Psoas muscle (tissue), 8 donors: ENCODE measurements at places on chromosomes 11 and 22.

DNA sequence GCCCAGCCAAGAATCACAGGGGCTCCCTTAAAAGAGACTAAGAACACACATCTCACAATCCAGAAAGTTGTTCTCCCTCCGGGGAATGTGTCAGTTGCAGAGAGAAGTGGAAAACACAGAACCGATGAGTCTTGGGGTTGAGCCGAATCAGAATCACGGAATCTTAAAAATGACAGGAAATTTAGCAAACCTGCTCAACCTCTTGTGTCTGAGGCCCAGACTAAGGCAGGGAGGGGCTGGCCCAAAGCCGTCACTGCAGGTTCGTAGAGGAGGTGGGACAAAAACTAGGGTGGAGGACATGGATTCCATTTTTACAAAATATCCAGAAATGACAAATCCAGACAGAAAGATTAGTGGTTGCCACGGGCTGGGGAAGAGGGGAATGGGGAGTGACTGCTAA lies 63.8 kb downstream of the KIAA1671 start:
- DNase-seq = no peak

DNA sequence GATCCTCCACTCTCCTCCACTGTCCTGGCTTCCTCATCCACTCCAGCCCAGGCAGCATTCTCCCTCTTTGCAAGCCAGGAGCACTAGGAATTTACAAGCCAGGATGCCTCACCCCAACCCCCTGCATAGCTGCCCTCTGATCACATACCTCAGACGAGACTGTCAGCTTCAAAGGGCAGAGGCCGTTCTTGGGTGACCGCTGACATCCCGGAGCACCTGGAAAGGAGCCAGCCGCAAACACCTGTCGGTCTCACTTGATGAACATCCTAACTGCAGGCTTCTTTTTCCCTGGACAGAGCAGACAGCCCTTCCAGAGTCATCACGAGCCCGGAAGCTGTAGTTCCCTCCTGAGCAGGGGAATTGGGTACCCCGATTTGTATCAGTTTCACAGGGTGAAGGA lies 451.3 kb upstream of the B3GAT1 start:
- no peak for DNase-seq

GRCh38 chr22:47178339-47178738 lies 415.9 kb downstream of the TBC1D22A start:
- no peak for DNase-seq

DNA sequence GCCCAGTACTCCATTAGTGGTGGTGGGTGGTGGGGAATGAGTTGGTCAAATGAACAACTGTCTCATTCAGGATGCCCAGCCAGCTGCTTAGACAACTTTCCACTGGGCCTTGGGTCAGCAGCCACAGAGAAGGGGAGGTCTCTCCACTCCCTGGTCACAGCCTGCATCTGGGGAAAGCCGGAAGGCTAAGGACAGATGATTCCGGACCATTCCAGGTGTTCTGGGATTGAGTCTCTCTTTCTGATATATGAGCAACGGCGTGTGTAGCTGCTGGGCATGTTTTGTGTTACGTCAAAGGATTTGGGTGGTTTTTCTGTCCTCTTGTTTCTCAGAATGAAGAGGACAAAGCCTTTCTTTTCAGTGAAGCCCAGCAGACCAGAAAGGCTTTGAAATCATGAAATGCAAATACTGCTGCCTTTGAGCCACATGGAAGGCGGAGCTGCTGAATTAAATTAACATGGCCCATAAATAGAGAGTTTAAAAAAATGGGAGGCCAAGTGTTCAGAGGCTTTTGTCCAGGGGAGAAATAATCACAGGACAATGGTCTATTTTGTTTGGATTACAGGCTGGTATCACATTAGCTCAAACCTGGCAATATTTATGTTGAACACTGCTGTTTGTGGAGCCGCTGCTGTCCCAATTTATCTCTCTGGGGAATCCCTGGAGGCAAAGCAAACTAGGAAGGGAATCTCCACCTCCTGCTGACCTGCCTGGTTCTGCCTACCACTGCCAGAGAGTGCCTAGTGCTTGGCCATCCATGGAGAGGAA lies 234.4 kb upstream of the E2F8 start:
- DNase-seq = no peak

- DNase-seq = no peak
Observed at GRCh38 chr11:17413414-17414316, 25.2 kb upstream of the KCNJ11 start.

- no peak for DNase-seq
Observed at GRCh38 chr11:79196950-79197349, 243.9 kb downstream of the TENM4 start.

DNA sequence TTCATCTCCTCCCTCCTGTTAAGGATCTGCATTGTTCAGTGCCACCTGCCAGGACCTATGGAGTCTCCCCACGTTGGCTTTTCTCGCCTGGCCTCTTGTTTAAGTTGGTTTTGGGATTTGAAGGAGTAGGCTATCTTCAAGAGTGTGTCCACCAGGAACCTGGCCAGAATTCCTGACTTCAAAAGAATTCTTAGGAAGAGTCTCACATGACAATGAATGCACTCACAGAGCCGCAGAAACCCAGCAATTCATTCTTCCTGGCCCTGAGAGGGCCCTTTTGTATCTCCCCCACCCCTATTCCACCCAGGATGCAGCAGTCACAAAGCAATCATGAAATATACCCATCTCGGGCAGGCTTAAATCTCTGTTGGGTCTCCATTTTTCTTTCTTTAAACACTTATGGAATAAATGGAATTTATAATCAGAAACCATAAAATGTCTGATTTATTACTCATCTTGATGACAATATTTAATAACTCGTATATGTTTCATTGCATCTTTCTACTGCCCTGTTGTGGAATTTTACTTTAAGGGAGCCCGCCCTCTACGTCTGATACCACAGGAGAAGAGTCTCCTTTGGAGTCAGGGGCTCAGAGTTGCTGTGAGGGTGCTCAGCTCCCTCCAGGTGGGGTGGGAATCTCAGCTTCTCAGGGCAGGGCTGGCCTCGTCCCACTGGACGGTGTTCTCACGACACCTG lies 507.0 kb downstream of the NTM start:
- no peak for DNase-seq

GRCh38 chr22:30396871-30397655 lies at the start of gene SEC14L2:
Gene SEC14L2, plus strand, starts transcription at chr22:30397018. Its CDS starts 99 bp downstream, at chr22:30397117.
- DNase-seq = peak; percentile 77

GRCh38 chr11:130068986-130069658 lies 572 bp upstream of the APLP2 start:
- peak; percentile 91 for DNase-seq

DNA sequence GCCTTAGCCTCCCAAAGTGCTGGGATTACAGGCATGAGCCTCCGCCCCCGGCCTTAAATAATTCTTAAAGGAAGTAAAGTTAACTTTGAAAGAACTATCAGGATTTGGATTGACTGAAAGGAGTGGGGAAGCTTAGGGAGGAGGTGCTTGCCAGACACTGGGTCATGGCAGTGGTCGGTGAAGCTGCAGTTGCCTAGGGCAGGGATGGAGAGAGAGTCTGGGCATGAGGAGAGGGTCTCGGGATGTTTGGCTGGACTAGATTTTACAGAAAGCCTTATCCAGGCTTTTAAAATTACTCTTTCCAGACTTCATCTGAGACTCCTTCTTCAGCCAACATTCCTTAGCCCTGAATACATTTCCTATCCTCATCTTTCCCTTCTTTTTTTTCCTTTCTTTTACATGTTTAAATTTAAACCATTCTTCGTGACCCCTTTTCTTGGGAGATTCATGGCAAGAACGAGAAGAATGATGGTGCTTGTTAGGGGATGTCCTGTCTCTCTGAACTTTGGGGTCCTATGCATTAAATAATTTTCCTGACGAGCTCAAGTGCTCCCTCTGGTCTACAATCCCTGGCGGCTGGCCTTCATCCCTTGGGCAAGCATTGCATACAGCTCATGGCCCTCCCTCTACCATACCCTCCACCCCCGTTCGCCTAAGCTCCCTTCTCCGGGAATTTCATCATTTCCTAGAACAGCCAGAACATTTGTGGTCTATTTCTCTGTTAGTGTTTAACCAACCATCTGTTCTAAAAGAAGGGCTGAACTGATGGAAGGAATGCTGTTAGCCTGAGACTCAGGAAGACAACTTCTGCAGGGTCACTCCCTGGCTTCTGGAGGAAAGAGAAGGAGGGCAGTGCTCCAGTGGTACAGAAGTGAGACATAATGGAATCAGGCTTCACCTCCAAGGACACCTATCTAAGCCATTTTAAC lies at the start of gene NNMT:
Gene NNMT, plus strand, starts transcription at position 724 of the 929 bp plus-strand sequence. Its CDS starts 158 bp downstream, at position 882.
- DNase-seq = peak; percentile 87

DNA sequence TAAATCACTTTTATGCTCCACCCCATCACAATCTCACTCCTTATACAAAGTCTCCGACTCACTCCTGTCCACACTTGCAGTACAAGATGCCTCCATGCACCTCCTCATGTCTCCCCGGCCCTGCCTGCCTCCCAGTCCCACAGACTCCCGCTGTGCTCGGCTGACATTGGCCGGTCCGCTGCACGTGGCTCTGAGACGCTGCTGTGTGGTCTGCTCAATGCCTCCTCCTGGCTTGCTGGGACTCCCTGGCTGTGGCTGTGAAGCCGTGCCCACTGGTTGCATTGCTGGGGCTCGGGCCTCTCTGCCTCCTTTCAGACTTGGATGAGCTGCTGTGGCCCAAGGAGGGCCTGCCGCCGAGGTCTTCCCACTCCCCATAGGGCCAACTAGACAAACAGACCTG lies 224.0 kb upstream of the B3GAT1 start:
- no peak for DNase-seq
